Bladder microvascular endothelial cell (primary cell): ENCODE measurements at places on chromosomes 1 and 21. TPM values are rescaled to one million over a fixed set of nuclear protein-coding genes. Genes with fewer than 3 reads are reported as not detected.

The BNIPL gene
- under 0.01 and 0.57 TPM in 2 replicates for total RNA-seq

The TAL1 gene
- 22.8 and 47.3 TPM in 2 replicates for total RNA-seq

The NUF2 gene
- 9.2 and 14.2 TPM in 2 replicates for total RNA-seq

The ELAPOR1 gene
- 0.16 and 0.25 TPM in 2 replicates for total RNA-seq

The DUSP23 gene
- total RNA-seq = 18.2 and 49.2 TPM in 2 replicates

The TNFRSF14 gene
- 61.0 and 85.8 TPM in 2 replicates for total RNA-seq

The IGSF9 gene
- not detected in 2 replicates for total RNA-seq
